ENCODE measurements at places on chromosomes 3 and 15.
A peak's percentile ranks its signal among the peaks of the same experiment; 100 is the strongest.

GRCh38 chr3:43998836-43999727 is 242.6 kb upstream of the TOPAZ1 start:
- no peak for DNase-seq

DNA sequence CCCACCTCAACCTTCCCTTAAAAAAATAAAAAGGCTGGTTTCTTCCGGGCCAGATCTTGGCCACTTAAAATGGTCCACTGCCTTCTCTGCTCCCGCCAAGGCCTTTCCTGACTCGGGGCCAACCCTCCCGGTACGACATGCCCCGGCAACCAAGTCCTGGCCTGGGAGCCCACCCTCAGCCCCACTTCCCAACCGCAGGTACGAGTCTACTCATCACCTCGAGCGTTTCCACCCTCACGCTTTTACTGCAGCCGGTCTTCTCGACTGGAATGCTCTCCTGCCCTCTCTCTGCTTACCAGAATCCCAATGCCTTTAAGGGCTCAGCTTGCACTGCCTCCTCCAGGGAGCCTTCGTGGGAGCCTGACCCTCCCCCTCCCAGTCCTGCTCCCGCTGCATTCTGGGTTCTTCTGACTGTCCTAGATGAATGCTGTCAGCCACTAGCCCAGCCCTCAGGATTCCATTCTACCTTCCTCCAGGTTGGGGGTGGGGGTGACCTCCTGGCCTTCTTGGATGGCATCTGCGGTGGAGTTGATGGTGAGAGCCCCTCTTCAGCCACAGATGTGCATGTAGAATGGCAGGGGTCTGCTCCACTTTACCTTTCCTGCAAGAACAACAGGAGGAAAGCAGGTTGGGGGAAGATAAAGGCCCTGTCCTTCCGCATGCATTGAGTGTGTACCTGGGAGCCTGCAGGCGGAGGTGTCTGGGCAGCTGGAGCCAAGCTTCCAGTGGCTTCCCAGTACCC is 1.1 kb upstream of the CSRNP1 start:
- DNase-seq: no peak

DNA sequence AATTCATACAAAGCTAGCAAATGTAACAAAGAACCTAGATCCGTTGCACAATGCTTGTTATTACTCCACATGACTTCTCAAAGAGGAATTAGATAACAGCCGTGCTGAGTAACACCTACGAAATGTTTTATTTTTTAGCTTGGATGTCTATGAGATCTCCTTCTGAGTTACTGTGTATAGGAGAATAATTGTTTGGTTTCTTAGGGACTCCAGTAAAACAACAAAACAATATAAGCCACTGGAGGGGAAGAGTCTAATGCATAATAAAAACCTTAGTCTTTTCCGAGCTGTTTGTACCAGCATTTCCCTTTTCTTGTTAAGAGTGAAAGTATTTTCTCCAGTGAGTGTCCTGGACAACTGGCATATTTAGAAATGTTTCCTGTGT is 15.6 kb downstream of the SNAP23 start:
- peak; percentile 18 for DNase-seq

DNA sequence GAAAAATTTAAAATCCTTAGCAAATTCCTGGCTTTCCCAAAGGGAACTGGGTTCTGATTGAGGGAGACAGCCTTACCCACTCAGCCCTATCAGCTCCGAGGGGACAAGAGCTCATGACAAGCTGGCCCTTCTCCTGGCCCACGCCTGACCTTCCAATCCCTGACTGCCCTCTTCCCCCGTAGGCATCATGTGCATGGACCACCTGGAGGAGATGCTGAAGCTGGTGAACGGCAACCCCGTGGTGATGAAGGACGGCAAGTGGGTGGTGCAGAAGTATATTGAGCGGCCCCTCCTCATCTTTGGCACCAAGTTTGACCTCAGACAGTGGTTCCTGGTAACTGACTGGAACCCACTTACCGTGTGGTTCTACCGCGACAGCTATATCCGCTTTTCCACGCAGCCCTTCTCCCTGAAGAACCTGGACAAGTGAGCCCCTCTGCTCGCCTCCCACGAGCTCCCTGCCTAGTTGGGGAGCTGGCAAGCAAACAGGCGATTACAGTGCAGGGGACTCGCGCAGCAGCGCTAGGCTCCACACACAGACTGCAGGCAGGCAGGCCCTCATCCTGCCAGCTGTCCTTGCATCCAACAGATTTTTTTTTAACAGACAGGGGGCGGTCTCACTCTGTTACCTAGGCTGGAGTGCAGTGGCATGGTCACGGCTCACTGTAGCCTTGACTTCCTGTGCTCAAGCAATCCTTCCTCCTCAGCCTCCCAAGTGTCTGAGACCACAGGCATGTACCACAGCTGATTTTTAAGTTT is 16.8 kb downstream of the RPUSD3 start:
- DNase-seq: no peak

- DNase-seq: no peak
These were observed 52.6 kb upstream of the ABHD10 start for GRCh38 chr3:111926266-111926676.

- no peak for DNase-seq
These were observed 76.6 kb upstream of the SNRPN start for GRCh38 chr15:24878153-24878552.

DNA sequence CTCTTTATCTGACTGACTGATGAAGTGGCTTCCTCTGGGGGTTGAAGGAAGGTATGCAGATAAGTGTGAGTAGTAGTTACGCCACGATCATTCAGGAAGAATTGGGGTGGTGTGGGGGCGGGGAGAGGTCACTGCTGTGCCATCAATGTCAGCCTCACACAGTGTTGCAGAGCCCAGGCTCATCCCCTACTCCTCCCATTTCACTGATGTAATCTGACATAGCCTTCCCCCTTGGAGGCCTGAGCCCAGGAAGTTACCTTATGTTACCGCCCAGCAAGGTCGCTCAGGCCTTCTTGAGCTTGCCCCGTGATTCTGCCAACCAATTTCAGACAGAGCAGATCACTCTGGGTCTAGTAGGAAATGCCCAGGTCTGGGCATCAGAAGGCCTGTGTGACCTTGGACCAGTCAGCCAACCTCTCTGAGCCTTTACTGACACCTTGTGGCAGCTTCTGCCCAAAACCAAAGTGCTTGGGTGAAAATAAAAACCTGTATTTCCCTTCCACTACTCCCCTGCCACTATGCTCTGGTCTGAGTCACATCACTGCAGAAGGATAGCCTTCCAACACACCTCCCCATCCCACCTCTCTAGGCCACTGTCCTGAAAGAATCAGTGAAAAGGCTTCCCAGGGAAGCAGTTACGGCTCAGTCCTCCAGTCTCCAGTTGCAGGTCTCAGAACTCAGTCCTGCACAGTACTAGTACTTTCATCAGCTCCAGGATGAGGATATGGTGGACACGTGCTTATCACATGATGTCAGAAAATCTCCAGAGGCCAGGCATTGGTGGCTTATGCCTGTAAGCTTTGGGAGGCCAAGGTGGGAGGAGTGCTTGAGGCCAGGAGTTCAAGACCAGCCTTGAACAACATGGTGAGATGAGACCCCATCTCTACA is 28.1 kb upstream of the INSYN1 start:
- no peak for DNase-seq

DNA sequence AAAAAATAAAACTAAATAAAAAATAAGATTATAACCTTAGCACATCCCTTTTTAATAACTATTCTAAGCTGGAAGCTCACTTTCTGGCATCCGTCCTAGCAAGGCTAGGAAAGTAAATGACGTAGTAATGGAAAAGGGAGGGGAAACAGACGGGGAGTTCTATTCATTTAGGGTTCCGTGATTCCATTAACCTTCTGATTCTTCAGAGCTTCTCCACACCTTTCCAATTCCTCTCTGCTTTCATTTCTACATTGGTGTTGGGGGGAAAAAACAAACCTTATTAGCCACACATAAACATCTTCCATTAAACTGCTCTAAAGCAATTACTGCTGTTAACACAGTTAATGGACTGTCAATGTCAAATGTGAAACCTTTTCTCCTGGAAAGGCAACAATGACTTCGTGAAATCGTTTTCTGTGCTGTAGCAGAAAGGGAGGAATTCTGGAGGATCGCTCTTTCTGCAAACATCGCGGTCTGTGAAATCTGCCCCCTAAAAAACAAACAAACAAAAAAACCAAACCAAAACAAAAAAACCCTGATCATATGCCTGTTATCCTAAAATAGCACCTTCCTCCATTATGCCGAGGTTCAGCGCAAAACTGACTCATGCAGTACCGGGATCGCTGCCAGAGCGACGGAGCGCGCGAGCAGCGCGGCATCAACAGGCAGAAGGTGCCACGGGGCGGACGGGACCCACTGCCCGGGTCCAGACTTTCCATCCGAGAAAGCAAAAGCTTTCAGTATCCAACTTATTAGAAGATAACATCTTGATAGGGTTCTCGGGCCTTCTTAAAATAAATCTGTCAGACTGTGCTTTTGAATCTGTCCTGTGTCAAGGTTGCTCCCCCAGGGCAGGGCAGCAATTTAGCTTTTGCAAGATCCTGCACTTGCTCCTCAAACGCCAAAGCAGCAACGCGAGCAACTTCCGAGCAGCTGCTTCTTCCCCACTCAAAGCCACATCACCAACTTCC is 156.2 kb downstream of the FGF12 start:
- DNase-seq: peak; percentile 29

DNA sequence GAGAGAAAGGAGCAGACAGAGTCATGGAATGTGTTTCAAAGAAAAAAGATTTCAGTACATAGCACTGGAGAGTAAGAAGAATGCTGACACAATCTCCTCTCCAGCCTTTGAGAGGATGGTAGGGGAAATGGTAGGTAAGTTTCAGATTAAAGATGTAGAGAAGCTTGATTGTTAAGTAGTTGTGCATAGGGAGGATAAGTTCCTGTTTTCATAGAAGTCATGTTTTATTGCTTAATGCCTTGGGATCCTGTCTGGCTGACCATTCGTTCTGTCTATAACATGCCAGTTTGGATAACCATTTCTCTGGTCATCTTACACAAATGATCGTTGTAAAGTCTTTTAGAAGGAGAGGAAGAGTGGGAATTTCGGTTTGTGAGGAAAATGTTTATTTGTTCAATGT is 95.7 kb upstream of the IGSF10 start:
- no peak for DNase-seq

DNA sequence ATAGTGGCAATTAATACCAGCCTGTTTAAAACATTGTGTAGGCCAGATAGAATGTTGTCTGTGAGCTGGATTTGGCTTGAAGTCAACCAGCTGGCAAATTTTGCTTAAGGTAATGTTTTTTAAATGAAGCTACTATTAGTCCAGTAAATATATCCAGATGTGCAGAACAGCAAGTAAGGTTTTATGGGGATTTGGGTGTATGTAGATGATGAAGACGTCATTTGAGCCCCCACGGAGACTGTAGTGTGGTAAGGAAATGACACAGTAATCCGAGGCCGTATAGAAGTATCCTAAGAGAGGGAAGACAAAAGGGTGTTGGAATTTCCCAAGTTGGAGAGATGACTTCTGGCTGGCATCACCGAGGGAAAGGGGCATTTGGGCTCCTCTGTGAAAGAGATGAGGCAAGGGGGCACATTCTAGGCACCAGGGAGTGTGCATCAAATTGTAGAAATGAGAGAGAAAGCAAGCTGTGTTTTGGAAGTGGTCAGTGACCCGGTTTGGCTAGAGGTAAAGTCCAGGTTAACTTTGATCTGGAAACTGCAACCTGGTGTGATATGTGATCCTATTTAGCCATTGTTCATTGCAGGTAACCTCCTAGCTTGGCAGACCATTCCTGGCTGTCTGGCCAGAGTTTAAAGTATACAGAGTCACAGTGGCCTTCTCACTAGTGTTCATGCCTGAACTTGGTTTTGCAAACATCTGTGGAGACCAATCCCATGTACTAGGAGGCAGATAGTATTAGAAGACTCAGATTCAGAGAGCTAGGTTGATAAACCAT is 104.2 kb downstream of the ITPR1 start:
- no peak for DNase-seq

DNA sequence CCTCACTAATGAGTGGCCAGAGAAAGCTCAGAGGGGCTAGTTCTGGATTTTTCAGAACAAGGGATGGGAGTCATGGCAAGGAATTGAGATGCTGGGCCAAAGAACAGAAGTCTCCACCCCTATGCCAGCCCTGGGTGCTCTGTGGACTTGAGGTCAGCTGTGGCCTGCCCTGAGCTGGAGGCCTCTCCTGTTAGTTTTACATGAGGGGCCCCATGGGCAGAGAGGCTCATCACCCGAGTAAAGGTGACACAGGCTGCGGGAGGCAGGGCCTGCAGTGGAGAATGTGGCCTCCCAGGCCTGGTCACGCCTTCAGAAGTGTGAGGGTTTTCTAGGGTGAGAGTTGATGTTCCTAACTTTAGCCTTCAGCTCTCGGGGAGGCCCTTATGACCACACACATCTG is 44.9 kb downstream of the ABHD5 start:
- DNase-seq: no peak

DNA sequence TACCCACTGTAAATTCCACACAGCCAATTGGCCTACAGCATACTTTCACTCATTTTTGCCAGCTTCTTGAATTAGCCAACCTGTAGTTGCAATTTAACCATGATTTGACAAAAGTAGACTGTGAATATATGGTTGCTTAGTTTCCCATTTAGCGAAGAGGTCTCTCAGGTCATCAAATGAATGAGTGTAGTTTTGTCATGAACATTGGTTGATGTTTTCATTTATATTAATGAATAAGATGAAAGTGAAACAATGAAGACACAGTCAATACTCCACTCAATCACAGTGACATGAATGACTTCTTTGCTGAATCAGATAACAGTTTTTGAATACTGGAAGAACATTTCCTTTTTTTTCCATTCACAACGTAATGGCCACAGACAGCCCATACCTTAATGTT is 15.3 kb upstream of the FAM3D start:
- no peak for DNase-seq

GRCh38 chr3:122929188-122930062 is 98.1 kb downstream of the SEMA5B start:
- DNase-seq: no peak

- DNase-seq: no peak
These were observed 31.0 kb downstream of the ANP32A start for GRCh38 chr15:68789534-68790241.

GRCh38 chr3:185317674-185318073 is 45.3 kb upstream of the MAP3K13 start:
- DNase-seq: no peak

GRCh38 chr15:62291262-62291661 is 126.2 kb upstream of the C2CD4B start:
- DNase-seq: no peak

All from GM04504 (cell line).